Non-pigmented ciliary epithelial cell (primary cell): ENCODE measurements at places on chromosomes 16 and 17.

- DNase-seq: no peak
Measured at GRCh38 chr17:13384626-13385025, 217.1 kb downstream of the HS3ST3A1 start.

DNA sequence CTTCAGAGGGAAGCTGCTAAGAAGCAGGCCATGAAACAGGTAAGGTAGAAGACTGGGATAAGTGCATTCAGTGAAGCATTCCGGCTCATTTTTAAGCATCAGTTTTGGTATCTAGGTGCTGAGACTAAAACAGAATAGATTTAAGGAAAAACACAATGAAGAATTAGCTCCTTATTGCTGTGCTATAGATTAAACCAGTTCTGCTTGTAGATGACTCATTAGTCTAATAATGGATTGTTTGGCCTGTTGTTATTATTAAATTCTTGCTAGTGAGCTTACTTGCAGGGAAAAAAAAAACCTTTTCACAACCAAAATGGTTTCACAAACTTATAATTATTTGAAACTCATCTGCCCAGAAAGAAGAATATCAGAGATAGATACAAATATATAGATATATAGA lies 55.9 kb downstream of the NSRP1 start:
- no peak for DNase-seq

DNA sequence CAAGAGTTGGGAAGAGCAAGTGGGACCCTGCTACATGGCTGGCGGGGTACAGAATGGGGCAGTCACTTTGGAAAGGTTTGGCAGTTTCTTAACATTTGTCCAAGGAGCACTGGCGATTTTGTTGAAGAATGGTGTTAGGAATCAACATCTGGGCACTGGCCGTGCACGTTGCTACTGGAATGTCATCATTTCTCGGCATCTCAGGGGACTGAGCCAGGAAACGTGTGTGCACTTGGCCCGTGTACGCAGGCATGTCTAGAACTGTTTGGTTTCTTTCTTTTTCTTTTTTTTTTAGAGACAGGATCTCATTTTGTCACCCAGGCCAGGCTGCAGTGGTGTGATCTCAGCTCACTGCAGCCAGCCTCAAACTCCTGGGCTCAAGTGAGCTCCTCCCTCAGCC lies 17.3 kb upstream of the FOXK2 start:
- DNase-seq: no peak

GRCh38 chr17:296906-297690 lies 55.5 kb downstream of the RPH3AL start:
- DNase-seq: no peak

DNA sequence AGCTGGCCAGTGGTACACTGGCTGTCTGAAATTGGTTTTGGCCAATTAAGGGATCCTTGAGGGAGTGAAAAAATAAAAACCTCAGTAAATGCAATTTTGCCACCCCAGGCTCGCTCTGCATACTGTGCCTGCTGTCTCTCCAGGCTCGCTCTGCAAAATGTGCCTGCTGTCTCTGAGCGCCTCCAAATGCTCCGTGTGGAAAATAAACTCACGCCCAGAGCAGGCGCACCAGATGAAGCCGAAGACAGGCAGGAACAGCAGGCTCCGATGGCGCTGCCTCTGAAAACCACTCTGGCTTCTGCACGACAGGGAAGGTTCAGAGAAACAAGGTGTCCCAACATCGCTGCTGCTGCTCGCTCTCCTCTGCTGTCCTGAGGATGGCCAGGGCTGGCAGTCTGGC lies 29.1 kb downstream of the SNN start:
- no peak for DNase-seq

DNA sequence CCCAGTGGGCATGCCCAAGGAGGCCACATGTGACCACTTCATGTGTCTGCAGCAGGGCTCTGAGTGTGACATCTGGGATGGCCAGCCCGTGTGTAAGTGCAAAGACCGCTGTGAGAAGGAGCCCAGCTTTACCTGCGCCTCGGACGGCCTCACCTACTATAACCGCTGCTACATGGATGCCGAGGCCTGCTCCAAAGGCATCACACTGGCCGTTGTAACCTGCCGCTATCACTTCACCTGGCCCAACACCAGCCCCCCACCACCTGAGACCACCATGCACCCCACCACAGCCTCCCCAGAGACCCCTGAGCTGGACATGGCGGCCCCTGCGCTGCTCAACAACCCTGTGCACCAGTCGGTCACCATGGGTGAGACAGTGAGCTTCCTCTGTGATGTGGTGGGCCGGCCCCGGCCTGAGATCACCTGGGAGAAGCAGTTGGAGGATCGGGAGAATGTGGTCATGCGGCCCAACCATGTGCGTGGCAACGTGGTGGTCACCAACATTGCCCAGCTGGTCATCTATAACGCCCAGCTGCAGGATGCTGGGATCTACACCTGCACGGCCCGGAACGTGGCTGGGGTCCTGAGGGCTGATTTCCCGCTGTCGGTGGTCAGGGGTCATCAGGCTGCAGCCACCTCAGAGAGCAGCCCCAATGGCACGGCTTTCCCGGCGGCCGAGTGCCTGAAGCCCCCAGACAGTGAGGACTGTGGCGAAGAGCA lies 4.4 kb downstream of the WFIKKN2 start:
- DNase-seq: no peak

GRCh38 chr16:55242667-55243066 lies 81.3 kb upstream of the IRX6 start:
- DNase-seq: no peak

DNA sequence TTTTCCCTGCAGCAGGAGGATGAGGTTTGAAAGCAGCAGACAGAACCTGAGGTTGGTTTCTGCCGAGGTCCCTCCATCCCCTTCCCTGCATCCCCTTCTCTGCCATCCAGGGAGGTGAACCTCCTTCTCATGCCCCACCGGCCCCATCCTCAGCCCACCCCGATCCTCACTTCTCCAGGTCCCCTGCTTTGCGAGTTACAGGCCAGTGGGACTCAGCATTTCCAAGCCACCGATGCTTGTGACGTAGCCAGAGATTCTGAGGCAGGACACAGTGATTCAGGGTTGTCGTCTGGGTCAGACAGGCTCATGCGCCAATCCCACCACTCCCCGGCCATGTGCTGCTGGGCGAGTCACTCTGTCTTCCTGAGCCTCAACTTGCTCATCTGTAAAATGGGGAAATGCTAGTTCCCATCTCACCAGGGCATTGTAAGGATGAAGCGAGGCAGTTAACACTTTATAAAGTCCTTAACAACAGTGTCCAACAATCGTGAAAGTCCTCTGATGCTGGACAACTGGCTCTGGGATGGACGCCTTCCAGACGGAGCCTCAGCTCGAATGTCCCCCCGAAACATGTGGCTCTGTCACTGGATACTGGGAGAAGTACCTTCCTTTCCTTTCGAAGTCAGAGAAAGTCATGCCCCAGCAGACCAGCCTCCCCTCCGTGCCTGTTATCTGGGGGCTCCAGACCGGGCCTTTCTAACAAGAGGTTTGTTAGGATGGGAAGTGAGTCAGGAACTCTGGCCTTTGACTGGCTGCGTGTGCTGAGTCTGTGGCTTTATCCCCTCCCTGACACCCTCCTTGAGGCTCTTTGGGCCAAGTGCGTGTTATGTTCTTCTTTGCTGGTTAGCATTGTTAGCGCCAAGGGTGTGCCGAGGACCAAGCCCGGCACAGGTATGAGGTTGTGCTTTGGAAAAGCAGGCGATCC lies 21.9 kb downstream of the SEC14L5 start:
- no peak for DNase-seq

- no peak for DNase-seq
Measured at GRCh38 chr16:6382924-6383459, 949.7 kb upstream of the RBFOX1 start.

GRCh38 chr16:81650982-81651562 lies 128.0 kb upstream of the PLCG2 start:
- no peak for DNase-seq

GRCh38 chr17:20281860-20282259 lies 185.5 kb downstream of the LGALS9B start:
- no peak for DNase-seq

DNA sequence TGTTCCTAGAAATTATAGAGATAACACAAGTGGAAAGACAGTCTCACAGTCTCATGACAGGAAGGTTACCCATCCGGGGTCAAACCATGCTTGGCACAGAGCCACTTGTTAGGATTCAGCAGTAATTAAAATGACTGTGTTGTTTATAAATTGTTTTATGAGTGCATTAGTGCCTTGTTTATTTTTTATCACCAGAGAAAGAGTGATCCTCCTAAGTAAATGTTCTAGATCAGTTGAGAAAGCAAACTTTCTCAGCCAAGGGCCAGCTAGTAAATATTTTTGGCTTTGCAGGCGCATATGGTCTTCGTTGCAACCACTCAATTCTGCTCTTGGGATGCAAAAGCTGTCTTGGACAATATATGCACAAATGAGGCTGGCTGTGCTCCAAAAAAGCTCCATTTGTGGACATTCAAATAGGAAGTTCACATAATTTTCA lies 253.9 kb upstream of the CACNG5 start:
- no peak for DNase-seq

- DNase-seq: no peak
Measured at GRCh38 chr16:70258946-70259345, 7.2 kb upstream of the EXOSC6 start.

DNA sequence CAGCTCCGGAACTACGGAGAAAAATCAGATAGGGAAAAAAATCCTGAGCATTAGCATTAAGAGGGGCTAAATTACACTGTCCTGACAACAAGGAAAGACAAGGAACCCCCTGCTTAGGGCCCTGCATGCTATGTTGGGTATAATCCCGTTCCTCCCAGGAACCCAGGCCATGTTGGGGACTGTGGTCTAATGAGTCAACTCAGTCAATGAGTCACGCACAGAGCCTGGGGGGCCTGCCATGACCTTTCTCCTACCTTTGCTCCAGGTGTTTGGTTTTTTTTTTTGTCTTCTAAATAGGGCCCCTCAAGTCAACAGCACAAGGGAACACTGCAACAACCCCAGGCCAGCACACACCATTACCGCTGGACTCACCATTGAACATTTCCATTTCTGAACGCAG lies 8.9 kb upstream of the ZNF200 start:
- no peak for DNase-seq

GRCh38 chr16:2913603-2914002 lies 1.9 kb downstream of the FLYWCH1 start:
- no peak for DNase-seq

DNA sequence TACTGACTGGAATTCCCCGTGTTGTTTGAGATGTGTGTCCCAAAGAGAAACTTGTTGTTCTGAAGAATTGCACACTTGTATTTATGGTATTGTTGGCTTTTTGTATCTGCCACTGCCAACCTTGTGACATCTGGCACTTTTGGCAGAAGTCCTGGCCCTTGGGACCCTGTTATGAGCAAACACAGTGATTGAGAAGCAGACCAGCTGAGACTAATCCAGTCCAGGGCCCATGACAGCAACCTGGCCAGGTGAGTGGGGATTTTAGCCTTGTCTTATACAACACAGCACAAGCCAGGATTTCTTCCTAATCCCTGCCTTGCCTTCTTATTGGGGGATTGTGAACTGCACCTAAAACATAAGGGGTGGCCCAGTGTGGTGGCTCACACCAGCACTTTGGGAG lies 80.0 kb downstream of the NTN1 start:
- no peak for DNase-seq

GRCh38 chr16:88901718-88902337 lies 35.4 kb upstream of the PABPN1L start:
- DNase-seq: no peak

DNA sequence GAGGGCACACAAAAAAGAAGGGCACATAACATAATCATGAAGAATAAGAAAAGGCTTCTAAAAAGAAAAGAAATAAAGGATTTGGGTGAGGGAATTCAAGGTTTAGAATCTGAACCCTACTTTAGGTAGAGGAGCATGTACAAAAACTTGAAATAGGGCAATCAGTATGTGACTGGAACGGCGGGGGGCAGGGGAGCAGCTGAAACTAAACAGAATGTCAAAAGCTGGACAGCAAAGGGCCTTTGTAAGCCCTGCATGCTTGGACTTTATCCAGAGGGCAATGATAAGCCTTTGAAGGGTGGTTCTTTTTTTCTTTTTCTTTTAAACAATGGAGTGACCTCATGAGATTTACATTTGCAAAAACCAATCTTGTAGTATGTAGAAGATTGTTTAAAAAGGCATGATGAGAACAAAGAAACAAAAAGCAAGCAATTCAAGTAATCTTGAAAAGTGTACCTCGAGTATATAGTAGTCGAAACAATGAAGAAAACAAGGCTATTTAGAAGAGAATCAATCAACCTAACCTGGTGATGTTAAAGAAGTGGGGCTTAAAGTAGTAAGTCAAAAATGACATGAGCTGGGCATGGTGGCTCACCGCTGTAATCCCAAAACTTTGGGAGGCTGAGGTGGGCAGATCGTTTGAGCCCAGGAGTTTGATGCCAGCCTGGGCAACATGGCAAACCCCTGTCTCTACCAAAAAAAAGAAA lies 46.7 kb upstream of the ANKFY1 start:
- DNase-seq: no peak

- no peak for DNase-seq
Measured at GRCh38 chr16:64292953-64293352, 828.9 kb downstream of the CDH11 start.

DNA sequence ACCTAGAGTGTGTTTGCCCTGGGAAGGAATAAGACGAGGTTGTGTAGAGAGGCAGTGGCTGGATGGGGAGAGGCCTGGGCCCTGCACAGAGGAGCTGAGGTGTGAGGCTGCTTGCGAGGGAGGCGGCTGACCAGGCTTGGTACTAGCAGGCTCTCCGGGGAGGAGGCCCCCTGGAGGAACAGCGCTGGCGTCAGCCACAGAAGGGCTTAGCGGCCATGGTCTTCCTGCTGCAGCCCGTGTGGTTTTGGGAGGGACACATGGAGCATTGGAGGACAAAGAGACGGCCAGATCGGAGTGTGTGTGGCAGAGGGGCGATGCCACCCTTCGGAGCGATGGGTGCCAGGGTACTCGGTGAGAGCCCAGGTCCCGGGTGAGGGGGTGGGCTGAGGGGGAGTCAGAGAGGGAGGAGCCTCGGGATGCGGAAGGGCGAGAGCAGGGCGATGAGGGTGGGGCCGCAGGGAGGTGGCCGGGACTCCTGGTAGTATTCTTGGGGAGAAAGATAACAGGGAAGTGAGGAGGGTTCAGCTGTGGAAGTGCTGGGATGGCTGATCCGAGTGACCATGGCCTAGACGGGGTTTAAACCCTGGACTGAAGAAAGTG lies 8.3 kb downstream of the BANP start:
- no peak for DNase-seq

- no peak for DNase-seq
Measured at GRCh38 chr17:74386386-74386785, 19.1 kb downstream of the GPR142 start.

DNA sequence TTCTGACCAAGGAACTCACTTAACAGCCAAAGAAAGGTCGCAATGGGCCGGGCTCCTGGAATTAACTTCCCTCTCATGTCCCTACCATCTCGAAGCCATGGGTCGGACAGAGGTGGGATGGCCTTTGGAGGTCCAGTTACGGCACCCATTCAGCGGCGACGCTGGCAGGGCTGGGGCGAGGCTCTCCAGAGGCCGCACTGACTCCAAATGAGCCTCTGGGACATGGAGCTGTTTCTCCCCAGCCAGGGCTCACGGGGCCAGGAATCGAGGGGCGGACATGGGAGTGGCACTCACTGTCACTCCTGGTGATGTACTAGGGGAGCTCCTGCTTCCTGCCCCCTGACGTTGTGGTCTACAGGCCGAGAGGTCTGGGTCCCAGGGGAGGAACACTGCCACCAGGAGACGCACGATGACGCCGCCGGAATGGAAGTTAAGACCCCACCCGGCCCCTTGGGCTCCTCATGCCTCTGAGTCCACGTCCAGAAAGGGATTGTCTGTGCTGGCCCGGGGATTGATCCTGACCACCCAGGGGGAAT lies 60.7 kb upstream of the METRNL start:
- no peak for DNase-seq

- no peak for DNase-seq
Measured at GRCh38 chr17:61799812-61800484, 63.4 kb downstream of the BRIP1 start.

- DNase-seq: no peak
Measured at GRCh38 chr17:71327376-71328059, 793.3 kb upstream of the SOX9 start.

- no peak for DNase-seq
Measured at GRCh38 chr17:32174889-32175288, 32.6 kb downstream of the RHOT1 start.
